A549 treated with CORT108297 at 1 μM for 4 hours (cell line): ENCODE measurements at places on chromosomes 5 and 9. TPM values are rescaled to one million over a fixed set of nuclear protein-coding genes. Genes with fewer than 3 reads are reported as not detected.

The ITGA2 gene
- 17.1 to 26.4 TPM (median 23.5 TPM) in 5 replicates for total RNA-seq

The FOXD4 gene
- total RNA-seq, result 0.25 to 0.82 TPM (median 0.44 TPM) in 5 replicates

The BHMT2 gene
- not detected in 5 replicates for total RNA-seq

The NUTM2G gene
- total RNA-seq, result 0.03 TPM in 1 of 5 replicates, not detected in the others

The NCS1 gene
- total RNA-seq, result 34.8 to 55.6 TPM (median 54.5 TPM) in 5 replicates

The APBA1 gene
- 0.11 to 0.29 TPM (median 0.14 TPM) in 5 replicates for total RNA-seq
